Prostate gland (tissue), 2 donors: ENCODE measurements at places on chromosomes 6 and 20. TPM values are rescaled to one million over a fixed set of nuclear protein-coding genes. Genes with fewer than 3 reads are reported as not detected.

GRCh38 chr20:58099291-58099935 is 129.0 kb downstream of the ANKRD60 start:
- no peaks in the 10 kb centered on the region for H3K4me1 ChIP-seq
- DNase-seq, result no peak
- H3K36me3 ChIP-seq, result no peaks in the 10 kb centered on the region
- H3K27me3 ChIP-seq, result no peaks in the 10 kb centered on the region
- no peak overlapping the region for H3K4me3 ChIP-seq

DNA sequence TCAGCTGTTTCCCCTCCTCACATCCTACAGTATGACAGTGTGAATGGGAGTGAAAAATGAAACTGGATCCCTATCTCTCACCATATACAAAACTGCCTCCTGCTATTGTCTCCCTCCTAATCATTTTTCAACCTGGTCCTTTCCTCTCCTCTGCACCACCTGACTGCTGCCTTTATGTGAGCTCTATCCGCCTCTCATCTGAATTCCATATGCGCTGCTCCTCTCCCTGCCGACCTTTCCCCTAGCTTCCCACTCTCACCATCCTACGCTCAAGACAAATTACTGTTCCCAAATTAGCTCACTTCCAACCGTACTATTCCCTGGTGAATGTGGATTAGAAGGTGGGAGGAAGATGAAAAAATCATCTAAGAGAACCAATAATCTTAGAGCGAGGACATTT is 148.4 kb upstream of the FBXL4 start:
- no peak for DNase-seq
- H3K36me3 ChIP-seq, result no peaks in the 10 kb centered on the region
- H3K4me3 ChIP-seq, result no peak overlapping the region
- no peaks in the 10 kb centered on the region for H3K4me1 ChIP-seq
- no peak overlapping the region for H3K27ac ChIP-seq

DNA sequence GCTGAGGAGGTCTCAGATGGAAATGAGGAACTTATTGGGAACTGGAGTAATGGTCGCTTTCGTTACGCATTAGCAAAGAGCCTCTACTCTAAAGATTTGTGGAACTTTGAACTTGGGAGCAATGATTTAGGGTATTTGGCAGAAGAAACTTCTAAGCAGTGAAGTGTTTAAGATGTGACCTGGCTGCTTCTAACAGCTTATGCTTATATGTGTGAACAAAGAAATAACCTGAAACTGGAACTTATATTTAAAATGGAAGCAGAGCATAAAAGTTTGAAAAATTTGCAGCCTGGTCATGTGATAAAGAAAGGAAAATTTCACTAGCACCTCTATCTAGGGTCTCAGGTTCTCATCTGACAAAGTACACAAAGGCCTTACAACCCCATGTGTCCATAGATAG is 23.5 kb downstream of the IRF4 start:
- no peaks in the 10 kb centered on the region for H3K27me3 ChIP-seq
- H3K27ac ChIP-seq, result no peak overlapping the region
- no peaks in the 10 kb centered on the region for H3K36me3 ChIP-seq
- no peak overlapping the region for H3K4me3 ChIP-seq

GRCh38 chr6:93341900-93342613 is 77.3 kb downstream of the EPHA7 start:
- H3K27ac ChIP-seq, result no peak overlapping the region
- H3K4me3 ChIP-seq, result no peak overlapping the region
- peaks cover 2% of the 10 kb centered on the region for H3K4me1 ChIP-seq
- H3K27me3 ChIP-seq, result no peaks in the 10 kb centered on the region
- H3K36me3 ChIP-seq, result no peaks in the 10 kb centered on the region
- no peak for DNase-seq

GRCh38 chr6:26092443-26092842 is 5.2 kb downstream of the HFE start:
- no peaks in the 10 kb centered on the region for H3K36me3 ChIP-seq
- H3K27me3 ChIP-seq, result no peaks in the 10 kb centered on the region
- no peak overlapping the region for H3K4me3 ChIP-seq
- H3K27ac ChIP-seq, result no peak overlapping the region
- no peaks in the 10 kb centered on the region for H3K4me1 ChIP-seq
- no peak for DNase-seq

DNA sequence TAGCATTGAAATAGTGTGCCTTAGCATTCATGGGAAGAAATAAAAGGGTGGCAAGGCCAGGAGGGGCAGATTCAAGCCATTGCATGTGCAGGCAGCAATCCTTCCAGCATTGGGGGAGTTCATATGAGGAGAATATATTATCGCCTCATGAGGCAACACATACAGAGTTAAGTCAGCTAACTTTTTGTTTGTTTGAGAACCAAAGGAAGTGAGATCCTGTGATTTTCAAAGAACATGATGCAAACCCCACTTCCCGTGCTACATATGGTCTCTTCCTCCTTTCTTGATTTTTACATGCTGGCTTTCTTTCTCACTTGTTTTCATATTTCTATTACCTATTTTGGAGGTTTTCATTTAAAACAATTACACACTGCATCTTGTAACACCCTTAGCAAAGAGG is 579.7 kb upstream of the ARID1B start:
- no peak for DNase-seq
- H3K36me3 ChIP-seq, result no peaks in the 10 kb centered on the region
- no peaks in the 10 kb centered on the region for H3K27me3 ChIP-seq
- no peak overlapping the region for H3K27ac ChIP-seq
- no peak overlapping the region for H3K4me3 ChIP-seq

DNA sequence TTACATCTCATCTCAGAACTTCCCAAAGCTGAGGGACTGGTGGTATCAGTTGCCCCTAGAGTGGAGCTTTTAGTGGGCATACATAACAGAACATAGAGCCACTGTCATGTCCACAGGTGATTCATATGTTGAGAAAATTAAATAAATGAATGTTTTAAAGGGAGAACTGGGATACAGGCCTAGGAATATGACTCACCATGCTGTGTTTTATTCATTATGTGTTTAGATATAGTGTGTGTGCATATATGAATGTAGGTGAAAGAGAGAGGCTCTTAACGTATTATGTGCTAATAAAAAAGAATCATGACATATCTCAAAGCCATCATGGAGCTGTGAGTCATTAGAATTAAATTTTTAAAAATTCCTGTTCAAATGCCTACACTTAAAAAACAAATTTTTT is 332.2 kb upstream of the RSPO3 start:
- H3K4me3 ChIP-seq, result no peak overlapping the region
- H3K4me1 ChIP-seq, result no peaks in the 10 kb centered on the region
- no peak for DNase-seq
- H3K27ac ChIP-seq, result no peak overlapping the region

GRCh38 chr6:154752022-154752421 is 18.8 kb downstream of the SCAF8 start:
- H3K4me1 ChIP-seq, result peaks cover 6% of the 10 kb centered on the region
- H3K27me3 ChIP-seq, result no peaks in the 10 kb centered on the region
- DNase-seq, result no peak
- no peak overlapping the region for H3K27ac ChIP-seq
- no peaks in the 10 kb centered on the region for H3K36me3 ChIP-seq

GRCh38 chr6:7727946-7728854 is 2.3 kb downstream of the BMP6 start:
- no peak for DNase-seq
- no peak overlapping the region for H3K27ac ChIP-seq
- H3K36me3 ChIP-seq, result no peaks in the 10 kb centered on the region
- peaks cover 4% of the 10 kb centered on the region for H3K4me1 ChIP-seq

DNA sequence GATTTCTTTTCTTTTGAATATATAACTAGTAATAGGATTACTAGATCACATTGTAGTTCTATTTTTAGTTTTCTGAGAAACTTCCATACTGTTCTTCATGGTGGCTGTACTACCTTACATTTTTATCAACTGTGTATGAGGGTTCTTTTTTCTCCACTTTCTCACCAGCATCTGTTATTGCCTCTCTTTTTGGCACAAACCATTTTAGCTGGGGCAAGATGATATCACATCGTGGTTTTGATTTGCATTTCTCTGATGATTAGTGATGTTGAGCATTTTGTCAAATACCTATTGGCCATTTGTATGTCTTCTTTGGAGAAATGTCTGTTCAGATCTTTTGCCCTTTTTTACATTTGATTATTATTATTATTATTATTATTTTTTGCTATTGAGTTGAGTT is 86.1 kb upstream of the TCF21 start:
- H3K27ac ChIP-seq, result no peak overlapping the region
- no peak overlapping the region for H3K4me3 ChIP-seq
- no peaks in the 10 kb centered on the region for H3K4me1 ChIP-seq
- H3K27me3 ChIP-seq, result no peaks in the 10 kb centered on the region
- DNase-seq, result no peak
- no peaks in the 10 kb centered on the region for H3K36me3 ChIP-seq

DNA sequence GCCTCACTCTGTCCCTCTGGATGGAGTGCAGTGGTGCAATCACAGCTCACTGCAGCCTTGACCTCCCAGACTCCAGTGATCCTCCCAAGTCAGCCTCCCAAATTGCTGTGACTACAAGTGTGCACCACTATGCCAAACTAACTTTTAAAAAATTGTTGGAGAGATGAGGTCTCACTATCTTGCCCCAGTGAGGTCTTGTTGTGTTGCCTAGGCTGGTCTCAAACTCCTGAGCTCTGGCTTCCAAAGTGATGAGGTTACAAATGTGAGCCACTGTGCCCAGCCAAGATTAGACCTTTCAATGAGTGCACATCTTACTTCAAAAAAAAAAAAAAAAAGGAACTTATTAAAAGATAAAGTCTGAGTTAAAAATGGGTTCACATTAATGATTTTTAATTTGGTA is 1838.1 kb upstream of the DEFB115 start:
- no peaks in the 10 kb centered on the region for H3K27me3 ChIP-seq
- no peaks in the 10 kb centered on the region for H3K36me3 ChIP-seq
- no peak for DNase-seq
- no peak overlapping the region for H3K4me3 ChIP-seq
- H3K4me1 ChIP-seq, result no peaks in the 10 kb centered on the region

- no peaks in the 10 kb centered on the region for H3K36me3 ChIP-seq
- no peaks in the 10 kb centered on the region for H3K4me1 ChIP-seq
- H3K27ac ChIP-seq, result no peak overlapping the region
- H3K27me3 ChIP-seq, result no peaks in the 10 kb centered on the region
These were observed 58.4 kb downstream of the TMEM170B start for GRCh38 chr6:11595903-11596302.

- no peaks in the 10 kb centered on the region for H3K4me1 ChIP-seq
- H3K36me3 ChIP-seq, result no peaks in the 10 kb centered on the region
- no peaks in the 10 kb centered on the region for H3K27me3 ChIP-seq
- no peak overlapping the region for H3K4me3 ChIP-seq
- no peak overlapping the region for H3K27ac ChIP-seq
- no peak for DNase-seq
These were observed 11.3 kb downstream of the MDFI start for GRCh38 chr6:41649596-41649995.

DNA sequence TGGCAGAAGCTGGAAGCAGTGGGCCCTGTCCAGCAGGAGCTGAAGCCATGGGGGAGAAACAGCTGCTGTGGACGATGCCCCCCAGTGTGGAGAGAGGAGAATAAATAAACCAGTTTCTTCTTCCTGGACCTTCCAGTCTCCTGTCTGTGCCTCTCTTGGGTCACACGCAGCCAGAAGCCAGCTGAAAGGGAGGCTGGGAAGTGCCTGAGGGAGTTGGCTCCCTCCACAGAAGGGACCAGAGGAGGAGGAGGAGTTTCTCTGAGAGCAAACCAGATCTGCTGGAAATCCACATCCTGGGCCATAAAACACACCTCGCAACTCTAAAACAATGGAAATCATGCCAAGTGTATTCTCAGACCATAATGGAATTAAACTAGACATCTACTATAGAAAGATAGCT is 577.0 kb downstream of the CDH26 start:
- no peaks in the 10 kb centered on the region for H3K36me3 ChIP-seq
- no peak for DNase-seq
- no peak overlapping the region for H3K4me3 ChIP-seq
- no peak overlapping the region for H3K27ac ChIP-seq
- no peaks in the 10 kb centered on the region for H3K4me1 ChIP-seq
- no peaks in the 10 kb centered on the region for H3K27me3 ChIP-seq

DNA sequence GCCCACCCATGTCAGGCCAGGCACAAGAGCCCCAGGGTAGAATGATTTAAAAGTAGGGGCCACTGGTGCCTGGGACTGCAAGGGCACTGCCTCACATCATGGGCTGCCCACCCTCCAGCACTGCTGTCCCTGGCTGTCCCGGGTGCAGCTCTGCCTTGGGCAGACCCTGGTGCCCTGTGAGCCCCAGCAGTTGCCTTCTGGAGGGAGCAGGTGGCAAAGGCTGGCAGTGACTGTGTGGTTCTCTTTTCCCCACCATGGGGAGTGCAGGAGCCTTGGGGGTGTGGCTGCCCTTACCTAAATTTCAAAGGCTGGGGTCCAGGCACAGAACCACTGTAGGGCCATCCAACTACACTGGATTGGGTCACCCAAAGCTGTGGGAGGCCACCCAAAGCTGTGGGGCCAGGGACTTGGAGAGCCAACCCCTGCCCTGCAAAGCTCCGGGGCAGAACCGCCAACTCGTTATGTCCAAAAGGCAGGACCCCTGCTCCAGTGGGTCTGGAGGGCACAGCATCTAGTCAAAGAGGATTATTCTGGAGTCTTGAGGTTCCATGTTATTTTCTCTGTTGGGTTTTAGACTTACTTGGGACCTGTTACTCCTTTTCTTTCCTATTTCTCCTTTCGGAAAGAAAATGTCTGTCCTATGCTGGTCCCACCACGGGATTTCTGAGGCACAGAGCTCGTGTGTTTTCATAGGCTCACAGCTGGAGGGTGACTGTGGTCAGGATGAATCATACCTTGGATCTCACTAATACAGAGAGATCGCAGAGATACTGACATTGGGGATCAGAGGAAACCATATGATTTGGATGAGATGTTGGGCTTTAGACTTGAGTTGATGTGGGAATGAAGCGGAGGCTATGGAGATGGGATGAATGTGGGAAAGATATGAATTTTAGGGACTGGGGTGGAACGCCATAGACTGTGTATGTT is 65.3 kb downstream of the RAMACL start:
- H3K4me3 ChIP-seq, result no peak overlapping the region
- H3K4me1 ChIP-seq, result no peaks in the 10 kb centered on the region
- no peaks in the 10 kb centered on the region for H3K36me3 ChIP-seq
- H3K27me3 ChIP-seq, result no peaks in the 10 kb centered on the region
- no peak for DNase-seq

GRCh38 chr6:106844930-106845329 is 129.6 kb downstream of the CD24 start:
- H3K4me1 ChIP-seq, result no peaks in the 10 kb centered on the region
- no peaks in the 10 kb centered on the region for H3K36me3 ChIP-seq
- no peak overlapping the region for H3K27ac ChIP-seq
- no peaks in the 10 kb centered on the region for H3K27me3 ChIP-seq

DNA sequence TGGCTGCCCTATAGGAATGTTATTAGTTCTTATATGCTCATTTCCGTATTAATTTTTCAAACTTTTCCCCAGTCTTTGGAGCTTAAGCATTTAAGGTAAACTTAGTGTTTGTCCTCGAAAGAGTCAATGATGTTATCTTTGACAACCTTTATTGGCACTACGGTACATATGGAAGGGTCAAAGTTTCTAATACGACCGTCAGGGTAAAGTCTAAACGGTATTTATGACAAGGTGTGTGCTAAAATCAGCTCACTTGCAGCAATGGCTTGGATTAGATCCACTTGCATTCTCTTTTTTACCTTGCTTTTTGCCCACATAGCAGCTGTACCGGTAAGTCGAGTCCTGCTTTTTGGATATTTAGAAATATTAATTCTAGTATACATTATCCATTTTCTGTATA is at the start of gene MEP1A:
Gene MEP1A (plus strand): TSS at position 252 of the 400 bp plus-strand sequence. CDS start 10 bp downstream, at position 262.
- no peaks in the 10 kb centered on the region for H3K4me1 ChIP-seq
- H3K36me3 ChIP-seq, result no peaks in the 10 kb centered on the region
- DNase-seq, result no peak
- H3K27me3 ChIP-seq, result no peaks in the 10 kb centered on the region
- no peak within 1 kb of the TSS for H3K4me3 ChIP-seq

The HEBP2 gene
- total RNA-seq, result 95.4 TPM

The SNTA1 gene
- total RNA-seq, result 25.4 TPM

The HLA-G gene
- 1.8 TPM for total RNA-seq

The HLA-DMB gene
- 15.2 TPM for total RNA-seq

The MEP1A gene
- 0.34 TPM for total RNA-seq

The HSPA12B gene
- 3.9 TPM for total RNA-seq

The COL10A1 gene
- total RNA-seq, result not detected

The ADA gene
- total RNA-seq, result 1.1 TPM

The TAGAP gene
- total RNA-seq, result 4.8 TPM
